ENCODE measurements at places on chromosomes 2 and 18.

DNA sequence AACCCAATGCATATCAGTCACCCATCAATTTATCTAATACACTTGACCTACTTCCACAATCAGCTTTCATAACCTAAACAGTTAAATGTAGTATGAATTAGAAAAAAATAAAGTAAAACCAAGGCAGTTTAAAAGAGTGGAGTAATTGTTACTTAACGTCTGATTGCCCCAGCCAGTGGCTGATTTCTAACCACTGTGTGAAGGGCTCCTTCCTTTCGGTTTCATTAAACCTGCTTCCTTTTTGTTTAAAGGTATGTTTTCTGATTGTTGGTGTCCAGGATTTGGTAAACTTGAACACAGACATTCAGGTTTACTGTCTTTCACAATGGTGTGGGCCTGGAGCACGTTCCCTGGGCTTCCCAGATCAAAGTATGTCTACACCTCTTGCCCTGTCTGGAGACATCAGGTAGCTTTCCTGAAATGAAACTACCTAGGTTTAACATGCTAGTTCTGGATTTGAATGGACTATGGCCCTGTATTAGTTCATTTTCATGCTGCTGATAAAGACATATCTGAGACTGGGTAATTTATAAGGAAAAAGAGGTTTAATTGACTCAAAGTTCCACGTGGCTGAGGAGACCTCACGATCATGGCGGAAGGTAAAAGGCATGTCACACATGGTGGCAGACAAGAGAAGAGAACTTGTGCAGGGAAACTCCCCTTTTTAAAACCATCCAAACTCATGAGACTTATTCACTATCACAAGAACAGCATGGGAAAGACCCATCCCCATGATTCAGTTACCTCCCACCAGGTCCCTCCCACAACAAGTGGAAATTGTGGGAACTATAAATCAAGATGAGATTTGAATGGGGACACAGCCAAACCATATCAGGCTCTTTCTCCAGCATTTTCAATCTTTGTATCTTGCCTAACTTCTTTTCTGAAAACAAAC lies 605.2 kb upstream of the ID2 start:
- no peak for DNase-seq

GRCh38 chr2:119545754-119546446 lies 1.7 kb downstream of the CFAP221 start:
- no peak for DNase-seq

DNA sequence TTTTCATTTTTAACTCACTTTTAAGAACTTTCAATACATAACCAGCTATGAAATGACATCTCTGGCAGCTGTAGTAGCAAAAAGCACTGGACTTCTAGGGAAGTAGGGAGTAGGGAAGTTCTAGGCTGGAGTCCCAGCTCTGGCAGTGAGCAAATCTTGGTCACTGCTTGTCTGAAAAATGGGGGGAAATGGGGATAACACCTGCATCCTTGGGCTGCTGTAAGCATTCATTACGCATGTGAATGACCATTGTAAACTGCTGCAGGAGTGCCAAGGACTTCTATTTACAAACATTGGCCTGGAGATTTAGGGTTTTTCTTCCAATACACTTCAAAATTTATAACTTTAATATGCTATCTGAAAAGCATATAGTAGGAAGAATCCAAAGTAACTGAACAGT lies 972 bp upstream of the MPP4 start:
- DNase-seq, result no peak

GRCh38 chr18:7600528-7601245 lies 33.6 kb downstream of the PTPRM start:
- no peak for DNase-seq

DNA sequence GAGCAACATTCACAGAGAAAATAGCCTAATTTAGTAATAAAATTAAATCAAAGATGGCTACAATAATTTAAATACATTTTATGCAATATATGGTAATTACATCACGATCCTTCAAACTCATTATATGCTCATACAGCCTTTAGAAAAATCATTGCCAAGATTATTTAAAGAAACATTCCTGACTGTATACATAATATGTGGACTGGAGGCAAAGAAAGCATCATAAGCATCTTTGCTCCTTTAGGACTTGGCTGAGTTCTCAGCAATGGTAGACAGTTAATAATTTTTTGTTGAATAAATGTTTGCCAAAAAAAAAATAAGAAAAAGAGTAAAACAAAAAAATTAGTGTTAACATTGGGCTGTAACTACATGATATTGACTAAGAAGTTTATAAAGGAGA lies 26.9 kb downstream of the NCKAP5 start:
- DNase-seq, result no peak

- no peak for DNase-seq
Observed at GRCh38 chr2:124343827-124344498, 318.9 kb downstream of the CNTNAP5 start.
